ENCODE measurements at places on chromosomes 12 and 14. TPM values are rescaled to one million over a fixed set of nuclear protein-coding genes. Genes with fewer than 3 reads are reported as not detected.

HOXC12 gene
- total RNA-seq = not detected

NRXN3 gene
- under 0.01 TPM for total RNA-seq

SLC25A47 gene
- total RNA-seq = not detected

PPP1R36 gene
- total RNA-seq = 0.87 TPM

ZC2HC1C gene
- total RNA-seq = 0.99 TPM
